ENCODE measurements at places on chromosomes 16 and 17.

DNA sequence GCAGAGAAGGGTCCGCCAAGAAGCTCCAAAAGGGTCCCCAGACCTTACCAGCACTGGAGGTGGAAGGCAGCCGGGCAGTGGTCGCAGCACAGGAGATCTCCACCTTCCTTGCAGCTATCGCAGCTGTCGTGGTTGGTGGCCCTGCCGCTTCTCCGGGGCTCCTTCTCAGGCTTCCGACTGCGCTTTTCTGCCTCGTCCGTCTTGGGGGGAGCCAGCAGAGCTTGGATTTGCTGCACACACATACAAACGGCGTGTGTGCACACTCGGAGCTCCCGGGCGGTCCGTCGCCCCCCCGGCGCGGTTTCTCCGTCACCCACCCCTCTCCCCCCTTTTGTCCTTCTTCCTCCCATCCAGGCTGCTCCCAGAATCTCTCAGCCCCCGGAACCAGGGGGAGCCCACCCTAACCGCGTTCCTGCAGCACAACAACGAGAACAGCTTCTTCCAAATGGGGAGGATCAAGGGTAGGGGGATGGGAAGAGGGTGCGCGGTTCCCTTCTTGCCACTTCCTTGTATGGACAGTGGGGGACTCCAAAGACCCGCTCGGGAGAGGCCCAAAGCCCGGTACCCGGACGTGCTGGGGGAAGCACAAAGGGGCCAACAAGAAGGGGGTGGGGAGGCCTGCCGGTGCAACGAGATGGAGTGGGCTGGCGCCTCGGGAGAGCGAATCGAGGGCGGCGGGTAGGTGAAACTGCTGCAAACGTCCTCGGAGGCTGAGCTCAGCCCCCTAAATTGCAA is 1.1 kb downstream of the PHF12 start:
- peak; percentile 74 for DNase-seq

DNA sequence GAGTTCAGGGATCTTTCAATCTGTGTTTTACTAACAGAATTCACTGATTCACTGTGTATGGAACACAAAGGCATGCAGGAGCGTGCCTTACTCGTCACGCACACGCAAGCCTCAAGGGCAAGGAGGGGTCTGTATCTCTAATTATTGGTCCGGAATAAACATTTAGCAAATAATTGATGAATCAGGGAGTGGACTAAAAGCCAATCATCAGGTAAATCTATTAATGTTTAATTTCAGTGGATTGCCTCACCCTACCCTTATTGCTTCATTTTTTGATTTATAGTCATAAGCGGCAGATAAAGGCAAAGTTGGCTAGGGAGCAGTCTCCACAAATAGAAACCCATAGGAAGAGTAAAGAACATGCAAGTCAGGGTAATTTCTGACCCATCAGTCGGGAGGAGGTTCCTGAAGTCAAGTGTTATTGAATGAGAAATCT is 7.4 kb upstream of the HSD17B2 start:
- DNase-seq = no peak

DNA sequence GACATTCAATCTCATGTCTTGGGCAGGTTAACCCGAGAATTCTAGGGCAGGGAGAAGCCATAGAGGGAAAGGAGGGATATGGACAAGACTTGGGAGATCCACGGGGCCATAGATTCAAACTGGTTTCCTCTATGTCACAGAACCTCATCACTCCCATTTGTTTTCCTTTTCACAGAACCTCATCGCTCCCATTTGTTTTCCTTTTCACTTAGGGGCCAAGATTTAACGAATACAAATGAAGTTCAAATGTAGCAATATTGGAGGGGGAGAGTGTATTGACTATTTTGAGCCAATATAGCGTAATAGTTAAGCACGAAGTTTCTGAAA is 39.3 kb upstream of the LONP2 start:
- DNase-seq = no peak

- no peak for DNase-seq
Observed at GRCh38 chr17:34301986-34302385, 16.4 kb downstream of the CCL11 start.

GRCh38 chr16:9056061-9056460 is 35.4 kb upstream of the HAPSTR1 start:
- no peak for DNase-seq

DNA sequence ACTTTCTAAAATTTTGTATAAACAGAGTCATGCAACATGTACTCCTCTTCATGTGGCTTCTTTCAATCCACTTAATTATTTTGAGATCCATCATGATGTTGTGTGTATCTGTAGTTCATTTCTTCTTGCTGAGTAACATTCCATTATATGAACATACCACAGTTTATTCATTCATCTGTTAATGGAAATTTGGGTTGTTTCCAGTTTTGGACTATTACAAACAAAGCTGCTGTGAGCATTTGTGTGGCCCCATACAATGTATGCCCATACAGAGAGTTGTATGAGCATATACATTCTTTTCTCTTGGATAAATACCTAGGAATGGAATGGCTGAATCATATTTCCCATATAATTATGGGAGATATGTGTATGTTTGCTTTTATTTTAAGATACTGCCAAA is 85.6 kb downstream of the CLEC16A start:
- DNase-seq = no peak

DNA sequence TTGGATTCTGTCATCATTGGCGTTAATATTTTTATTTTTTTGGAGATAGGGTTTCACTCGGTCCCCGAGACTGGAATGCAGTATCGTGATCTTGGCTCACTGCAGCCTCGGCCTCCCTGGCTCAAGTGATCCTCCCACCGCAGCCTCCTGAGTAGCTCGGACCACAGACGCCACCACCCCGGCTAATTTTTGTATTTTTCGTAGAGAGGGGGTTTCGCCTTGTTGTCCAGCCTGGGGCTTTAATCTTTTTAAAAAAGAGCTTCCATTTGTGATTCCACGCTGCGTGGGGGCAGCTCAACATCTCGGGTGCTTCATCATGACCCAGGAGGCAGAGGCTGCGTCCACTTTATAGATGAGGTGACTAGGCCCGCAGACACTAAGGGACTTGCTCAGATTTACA is 1.5 kb downstream of the BANP start:
- DNase-seq = no peak

DNA sequence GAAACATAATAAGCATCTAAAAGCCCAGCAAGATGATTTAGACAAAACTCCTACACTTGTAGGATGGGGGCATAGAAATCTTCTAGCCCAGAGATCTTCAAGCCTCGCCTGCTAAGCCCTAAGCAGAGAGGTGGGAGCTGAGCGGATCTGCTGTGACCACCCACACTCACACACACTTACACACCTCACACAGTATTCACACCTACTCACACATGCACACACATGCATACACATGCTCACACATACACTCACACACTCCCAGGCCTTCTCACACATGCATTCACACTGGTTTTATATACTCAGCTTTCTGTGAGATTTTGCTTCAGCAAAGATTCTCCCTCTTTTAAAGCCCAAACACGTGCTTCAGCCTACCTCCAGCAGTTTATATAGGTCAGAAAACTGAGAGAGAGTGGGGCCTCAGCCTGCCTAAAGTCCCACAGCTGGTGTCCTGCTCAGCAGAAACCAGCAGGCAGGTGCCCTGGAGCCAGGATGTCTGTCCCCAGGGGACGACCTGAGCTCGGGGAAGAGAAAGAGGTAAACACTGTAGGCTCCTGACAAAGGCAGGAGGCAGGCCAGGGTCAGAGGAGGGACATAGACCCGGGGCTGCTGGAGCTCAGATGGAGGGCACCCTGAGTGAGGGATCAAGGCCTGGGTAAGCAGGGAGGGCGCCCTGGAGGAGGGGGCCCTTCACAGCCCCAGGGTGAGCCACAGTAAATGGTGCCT is 12.0 kb upstream of the KRT19 start:
- no peak for DNase-seq

All from activated naive CD4-positive, alpha-beta T cell treated with anti-CD3 and anti-CD28 coated beads, Interleukin-2, amount 10 ng/mL, durations not matched to agents 7 days and 5 days (primary cell).